GM12865 (cell line): ENCODE measurements at places on chromosomes 1 and 21.

DNA sequence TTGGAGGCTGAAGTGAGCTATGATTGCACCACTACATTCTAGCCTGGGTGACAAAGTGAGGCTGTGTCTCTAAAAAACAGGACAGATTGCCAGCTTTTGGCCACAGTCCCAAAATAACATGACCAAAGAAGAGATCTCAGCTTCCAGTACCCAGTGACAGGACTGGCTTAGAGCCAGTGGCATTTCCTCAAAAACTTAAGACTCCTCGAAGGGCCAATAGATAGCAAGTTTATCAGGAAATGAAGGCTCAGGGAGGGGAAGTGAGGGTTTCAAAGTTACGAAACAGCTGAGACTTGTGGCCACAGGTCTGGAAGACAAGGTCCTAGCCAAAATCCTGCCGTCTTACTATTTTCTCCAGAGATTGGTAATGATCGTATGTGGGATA, 6.3 kb upstream of the TMEM39B start:
- DNase-seq: peak; percentile 35

GRCh38 chr1:161083748-161084596, 5.4 kb downstream of the NECTIN4 start:
- no peak for DNase-seq

DNA sequence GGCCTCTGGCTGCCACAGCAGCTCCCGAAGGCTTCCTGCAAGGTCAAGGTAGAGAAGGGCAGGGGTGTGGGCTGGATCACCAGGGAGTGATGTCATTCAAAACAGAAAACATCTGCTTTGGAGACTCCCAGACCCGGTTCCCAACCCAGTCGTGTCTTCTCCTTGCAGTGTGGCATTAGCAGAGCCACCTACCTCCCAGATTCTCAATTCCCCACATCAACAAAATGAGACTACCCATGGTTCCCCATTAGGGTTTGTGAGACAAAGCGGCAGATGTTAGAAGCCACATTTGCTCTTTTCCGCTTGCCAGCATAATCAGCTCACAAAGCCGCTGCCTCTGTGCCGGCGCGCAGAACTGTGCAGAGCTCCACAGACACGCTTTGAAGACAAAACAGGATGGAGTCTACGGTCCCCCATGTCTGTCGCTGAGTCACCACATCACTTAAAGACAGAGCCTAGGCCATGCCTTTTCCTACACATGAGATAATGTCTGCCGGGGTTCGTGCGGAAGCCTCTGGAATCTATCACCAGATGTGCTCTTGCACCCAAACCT, 12.5 kb downstream of the KIF17 start:
- DNase-seq: no peak

- no peak for DNase-seq
Observed at GRCh38 chr1:226656601-226657277, 82.3 kb downstream of the ITPKB start.

DNA sequence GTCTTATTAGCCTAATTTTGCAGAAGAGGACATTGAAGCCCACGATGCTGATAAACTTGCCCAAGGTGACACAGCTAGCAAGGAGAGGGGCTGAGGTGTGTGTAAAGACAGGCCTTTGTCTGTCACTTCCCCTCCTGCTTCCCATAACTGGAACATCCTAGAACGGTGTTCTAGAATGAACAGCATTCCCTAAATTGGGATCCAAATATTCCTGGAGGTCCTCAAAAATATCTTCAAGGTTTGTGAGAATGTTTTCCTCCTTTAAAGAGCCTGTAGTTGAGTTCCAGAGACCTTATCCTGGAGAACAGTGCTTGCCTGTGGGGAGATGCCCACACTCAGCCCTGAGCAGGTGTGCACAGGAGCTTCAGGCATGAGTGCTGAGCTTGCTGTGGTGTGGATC, 41.5 kb upstream of the SAMD13 start:
- no peak for DNase-seq

GRCh38 chr1:230291731-230292620, 134.2 kb downstream of the PGBD5 start:
- DNase-seq: no peak

GRCh38 chr1:19680644-19681043, 16.0 kb downstream of the HTR6 start:
- DNase-seq: no peak

DNA sequence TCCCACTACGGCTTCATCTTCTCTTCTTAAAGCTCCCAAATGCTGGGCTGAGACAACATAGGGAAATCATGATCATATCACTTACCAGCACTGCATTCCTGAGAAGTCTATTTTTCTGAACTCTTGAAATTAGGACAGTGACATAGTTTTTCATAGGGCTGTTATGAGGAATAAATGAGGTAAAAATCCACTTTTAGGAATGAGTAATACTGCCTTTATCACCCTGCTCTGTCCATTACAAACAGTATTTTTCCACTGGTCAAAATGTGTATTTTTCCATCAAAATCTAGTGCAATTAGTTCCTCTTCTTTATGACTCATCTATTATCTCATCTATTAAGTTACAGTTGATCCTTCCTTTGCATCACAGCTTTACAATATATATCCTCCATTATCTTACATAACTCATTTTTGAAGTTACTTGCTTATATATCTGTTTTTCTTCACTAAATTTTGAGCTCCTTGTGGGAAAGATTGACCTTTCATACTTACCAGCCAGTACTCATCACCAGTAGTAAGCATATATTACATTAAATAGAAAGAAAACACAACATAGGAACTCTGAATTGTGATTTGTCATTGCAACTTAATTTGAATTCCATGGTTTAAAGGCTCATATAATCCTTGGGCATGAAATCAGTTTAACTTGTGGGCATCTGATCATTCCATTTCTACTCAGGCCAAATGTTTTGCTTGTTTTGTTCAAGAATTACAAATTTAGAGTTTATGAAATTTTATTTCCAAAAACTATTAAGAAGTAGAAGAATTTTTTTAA, 37.1 kb downstream of the PRRX1 start:
- no peak for DNase-seq

GRCh38 chr1:171841050-171841910, at the start of gene DNM3:
Gene DNM3, plus strand, starts transcription at chr1:171841498. Its CDS starts 159 bp downstream, at chr1:171841657.
- peak; percentile 79 for DNase-seq

DNA sequence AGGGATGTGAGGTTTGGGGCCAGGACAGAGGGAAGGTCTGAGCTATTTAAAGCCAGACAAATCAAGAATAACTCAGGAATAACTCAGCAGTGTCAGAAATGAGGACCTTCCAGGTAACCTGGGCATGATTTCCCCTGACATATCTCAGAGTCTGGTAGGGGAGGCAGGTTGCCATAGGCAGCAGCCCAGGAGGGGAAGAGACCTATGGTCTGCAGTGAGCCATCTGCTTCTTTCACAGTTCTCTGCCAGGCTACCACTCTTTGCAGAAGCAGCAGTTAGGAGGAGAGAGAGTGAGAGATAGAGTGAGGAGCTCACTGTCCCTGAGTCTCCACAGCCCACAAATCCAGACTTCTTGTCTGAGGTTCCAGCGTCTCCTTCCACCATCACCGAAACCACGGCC, 6.3 kb upstream of the VSIG8 start:
- no peak for DNase-seq

- peak; percentile 47 for DNase-seq
Observed at GRCh38 chr1:93437976-93438605, 9.8 kb upstream of the FNBP1L start.

- no peak for DNase-seq
Observed at GRCh38 chr1:111768023-111768422, 12.3 kb downstream of the DDX20 start.

GRCh38 chr21:35517865-35518264, 468.8 kb upstream of the RUNX1 start:
- no peak for DNase-seq

DNA sequence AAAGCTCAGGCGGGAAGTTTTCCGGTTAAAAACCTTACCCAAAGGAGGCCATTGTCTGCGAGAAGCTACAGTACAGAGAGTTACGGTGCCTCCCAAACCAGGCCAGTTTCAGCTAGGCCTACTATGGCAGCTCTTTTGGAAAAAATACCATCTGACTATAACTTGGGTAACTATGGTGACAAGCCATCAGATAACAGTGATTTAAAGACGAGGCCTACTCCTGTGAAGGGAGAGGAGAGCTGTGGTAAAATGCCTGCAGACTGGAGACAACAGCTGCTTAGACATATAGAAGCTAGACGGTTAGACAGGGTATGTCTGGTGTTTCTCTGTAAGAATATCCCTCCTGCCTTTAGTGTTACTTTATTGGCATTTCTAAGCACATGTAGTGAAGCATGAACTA, 165.9 kb downstream of the LRRC40 start:
- DNase-seq: no peak

GRCh38 chr1:58440696-58441095, 105.8 kb downstream of the OMA1 start:
- no peak for DNase-seq

DNA sequence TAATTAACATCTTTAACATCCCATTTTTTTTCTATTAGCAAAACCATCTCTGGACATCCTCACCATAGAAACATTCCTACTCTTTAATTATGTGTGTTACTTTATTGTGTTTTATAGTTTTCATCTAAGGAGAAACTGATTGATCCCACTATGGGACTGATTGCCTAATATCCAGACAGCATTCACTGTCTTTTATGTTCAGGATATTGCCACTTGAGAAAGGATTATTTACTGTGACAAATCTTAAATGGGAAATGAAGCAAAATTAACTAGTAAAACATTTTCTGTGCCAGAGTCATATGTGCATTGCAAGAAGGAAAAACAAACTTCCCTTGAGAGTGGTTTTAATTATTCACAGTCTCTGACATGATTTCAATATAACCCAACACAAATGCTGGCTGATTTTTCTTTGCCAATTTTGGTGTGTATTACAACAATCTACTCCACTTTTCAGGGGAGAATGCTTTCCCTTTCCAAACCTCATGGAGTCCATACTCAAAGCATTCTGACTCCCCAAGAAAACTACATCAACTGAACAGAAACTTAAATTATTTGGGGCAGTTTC, 15.8 kb upstream of the RGS13 start:
- DNase-seq: no peak

DNA sequence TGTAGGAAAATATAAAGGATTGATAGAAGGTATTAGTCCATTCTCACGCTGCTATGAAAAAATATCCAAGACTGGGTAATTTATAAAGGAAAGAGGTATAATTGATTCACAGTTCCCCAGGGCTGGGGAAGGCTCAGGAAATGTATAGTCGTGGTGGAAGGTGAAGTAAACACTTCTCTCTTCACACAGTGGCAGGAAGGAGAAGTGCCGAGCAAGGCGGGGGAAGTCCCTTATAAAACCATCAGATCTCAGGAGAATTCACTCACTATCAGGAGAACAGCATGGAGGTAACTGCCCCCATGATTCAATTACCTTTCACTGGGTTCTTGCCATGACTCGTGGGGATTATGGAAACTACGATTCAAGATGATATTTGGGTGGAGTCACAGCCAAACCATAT, 1806.0 kb downstream of the MRPL39 start:
- DNase-seq: no peak

DNA sequence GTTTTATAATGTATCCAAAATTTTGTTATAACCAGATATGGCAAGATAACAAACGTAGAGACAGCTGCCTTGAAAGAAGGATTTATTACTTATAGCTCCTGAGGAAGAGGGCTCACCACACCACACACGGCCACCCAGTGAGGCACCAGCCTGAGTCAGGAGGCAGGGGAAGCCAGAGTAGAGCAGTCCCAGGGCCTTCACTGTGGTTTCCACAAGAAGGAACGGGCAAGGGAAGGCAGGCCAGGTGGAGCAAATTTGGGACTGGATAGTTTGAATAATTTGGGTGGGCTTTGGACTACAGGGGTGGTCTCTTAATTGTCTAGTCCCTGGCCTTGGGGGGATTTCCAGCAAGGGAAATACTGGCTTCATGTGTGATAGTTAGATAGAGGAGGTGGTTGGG, 72.5 kb downstream of the RRAGC start:
- no peak for DNase-seq

GRCh38 chr1:6033986-6034749, 11.5 kb upstream of the KCNAB2 start:
- peak; percentile 43 for DNase-seq

GRCh38 chr21:14900611-14901010, 164.2 kb downstream of the NRIP1 start:
- DNase-seq: no peak
